ENCODE measurements at places on chromosomes 3 and 15.
A peak's percentile ranks its signal among the peaks of the same experiment; 100 is the strongest.

- DNase-seq: no peak
Observed at GRCh38 chr3:52551118-52551517, 14.7 kb downstream of the UQCC5 start.

DNA sequence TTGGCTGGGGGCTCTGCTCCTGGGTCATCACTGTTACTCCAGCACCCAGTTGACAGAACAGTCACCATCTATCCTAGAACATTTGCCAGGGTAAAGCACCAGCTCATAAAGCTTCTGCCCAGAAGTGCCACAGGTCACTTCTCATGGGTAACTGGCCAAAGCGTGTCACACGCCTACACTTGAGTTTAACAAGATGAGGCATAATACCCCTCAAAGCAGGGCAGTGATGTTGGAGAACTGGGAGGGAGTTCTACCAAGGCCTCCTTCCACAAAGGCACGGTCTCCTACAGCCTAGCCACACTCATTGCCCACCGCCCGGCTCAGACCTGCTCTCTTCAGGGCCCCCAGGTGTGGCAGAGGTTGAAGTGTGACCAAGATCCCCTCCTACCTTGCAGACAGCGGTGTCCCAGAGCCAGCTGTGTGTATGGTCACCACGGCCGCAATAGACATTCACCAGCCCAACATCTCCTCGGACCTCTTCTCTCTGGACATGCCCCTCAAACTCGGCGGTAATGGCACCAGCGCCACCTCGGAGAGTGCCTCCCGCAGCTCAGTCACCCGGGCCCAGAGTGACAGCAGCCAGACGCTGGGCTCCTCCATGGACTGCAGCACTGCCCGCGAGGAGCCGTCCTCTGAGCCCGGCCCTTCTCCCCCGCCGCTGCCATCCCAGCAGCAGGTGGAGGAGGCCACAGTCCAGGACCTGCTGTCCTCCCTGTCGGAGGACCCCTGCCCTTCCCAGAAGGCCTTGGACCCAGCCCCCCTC, 107.7 kb downstream of the ETFA start:
- DNase-seq: no peak

- DNase-seq: no peak
Observed at GRCh38 chr3:122719273-122719921, 38.8 kb downstream of the PARP14 start.

GRCh38 chr15:76006136-76006778, 6.0 kb downstream of the NRG4 start:
- peak; percentile 35 for DNase-seq

DNA sequence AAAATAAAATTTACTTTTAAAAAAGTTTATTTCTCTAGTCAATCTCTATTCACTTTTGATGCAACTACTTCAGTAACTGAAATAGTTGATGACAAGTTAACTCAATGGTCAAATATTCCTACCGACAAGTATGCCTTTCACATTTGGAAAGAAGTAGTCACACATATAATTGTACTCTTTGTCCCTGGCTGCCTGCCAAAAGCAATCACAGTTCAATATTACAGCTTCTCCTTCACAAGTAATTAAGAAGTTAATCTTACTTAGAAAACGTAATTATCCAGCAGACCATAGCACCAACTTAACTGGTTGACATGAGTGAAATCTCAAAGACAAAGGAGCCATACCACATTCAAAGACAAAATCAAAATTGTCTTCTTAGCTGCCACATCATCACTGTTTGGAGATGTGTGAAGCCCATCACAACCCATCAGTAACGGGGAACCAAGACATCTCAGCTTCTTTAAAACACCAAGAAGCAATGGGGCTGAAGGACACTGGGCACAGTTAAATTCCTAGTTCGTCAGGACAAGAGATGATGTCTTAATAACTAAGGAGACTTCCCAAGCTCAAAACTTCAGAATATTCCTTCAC, 86.1 kb downstream of the PLCH1 start:
- DNase-seq: no peak

GRCh38 chr15:57296473-57297162, 79.7 kb upstream of the CGNL1 start:
- no peak for DNase-seq

DNA sequence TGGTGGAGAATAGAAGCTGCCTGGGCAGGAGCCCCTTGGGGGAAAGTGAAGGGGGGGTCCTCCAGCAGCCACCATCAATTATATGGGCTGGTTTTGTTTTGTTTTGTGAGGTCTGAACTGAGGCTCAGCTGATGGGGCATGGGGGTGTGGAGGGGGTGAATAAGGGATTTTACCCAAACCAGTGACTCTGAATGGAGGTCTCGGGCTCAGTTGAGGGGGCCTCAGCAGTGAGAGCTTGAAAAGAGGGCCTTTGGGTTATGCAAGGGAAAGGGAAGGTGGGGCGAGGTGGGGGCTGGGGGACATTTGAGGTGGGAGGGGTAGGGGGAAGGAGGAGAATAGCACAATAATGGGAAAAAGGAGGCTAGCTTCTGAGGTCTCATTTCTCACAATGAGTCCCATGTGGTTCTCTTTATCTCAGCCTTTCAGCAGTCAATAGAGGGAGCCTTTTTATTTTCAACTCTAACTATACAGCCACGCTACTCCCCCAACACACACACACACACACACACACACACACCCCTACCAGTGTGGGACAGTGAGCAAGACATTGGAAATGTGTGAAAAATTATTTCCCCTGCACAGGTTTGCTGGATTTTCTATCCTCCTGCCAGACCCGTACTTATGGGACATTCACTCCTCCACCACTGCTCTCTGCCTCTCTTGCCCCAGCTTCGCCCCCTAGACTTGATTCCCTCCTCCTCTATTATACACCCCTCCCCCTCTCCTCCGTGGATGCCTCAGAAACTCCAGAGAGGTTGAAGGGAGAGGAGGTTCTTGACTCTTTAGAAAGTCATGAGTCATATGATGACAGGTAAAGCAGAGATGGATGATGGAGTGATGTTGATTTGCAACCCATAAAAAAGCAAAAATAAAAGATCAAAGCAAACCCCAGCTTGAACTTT, 96.0 kb downstream of the GTPBP8 start:
- DNase-seq: no peak

DNA sequence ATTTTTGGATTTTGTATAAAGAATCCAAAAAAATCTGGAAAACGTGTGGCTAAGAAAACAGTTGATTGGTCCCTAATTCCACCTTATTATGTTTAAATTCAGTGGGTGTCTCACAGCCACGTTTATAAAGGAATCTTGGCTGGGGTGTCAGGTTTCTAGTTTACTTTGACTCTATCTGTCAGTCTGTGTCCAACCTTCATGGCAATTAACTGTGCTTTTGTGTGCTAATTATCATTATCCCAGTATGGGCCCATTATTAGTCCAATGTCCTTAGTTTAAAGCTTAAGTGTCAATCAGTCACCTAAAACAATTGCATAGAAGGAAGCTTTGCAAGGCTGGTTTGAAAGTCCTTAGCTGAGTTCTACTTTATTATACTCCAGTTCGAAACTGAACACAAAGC, 3.7 kb upstream of the CNTN4 start:
- no peak for DNase-seq

DNA sequence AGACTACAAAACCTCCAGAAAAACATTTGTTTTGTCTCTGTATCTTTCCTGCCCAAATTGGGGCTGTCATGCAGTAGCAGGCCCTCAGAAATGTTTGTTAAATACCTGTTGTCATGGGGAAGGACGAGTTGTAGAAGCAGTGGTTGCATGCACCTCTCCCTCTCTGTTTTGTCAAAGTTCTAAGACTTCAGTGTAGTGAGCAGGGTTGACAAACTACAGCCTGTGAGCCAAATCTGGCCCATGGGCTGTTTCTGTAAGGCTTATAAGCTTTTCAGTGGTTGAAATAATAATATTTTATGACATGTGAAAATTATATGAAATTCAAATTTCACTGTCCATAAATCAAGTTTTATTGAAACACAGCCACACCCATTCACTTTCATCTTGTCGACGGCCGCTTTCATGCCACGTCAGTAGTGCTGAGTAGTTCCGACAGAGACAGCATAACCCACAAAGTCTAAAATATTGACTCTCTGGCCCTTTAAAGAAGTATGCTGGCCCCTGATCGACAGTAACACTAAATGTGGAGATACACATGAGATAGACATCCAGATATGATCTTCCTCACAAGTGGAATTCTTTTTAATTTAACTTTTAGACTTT, 102.9 kb downstream of the PDZRN3 start:
- DNase-seq: no peak

DNA sequence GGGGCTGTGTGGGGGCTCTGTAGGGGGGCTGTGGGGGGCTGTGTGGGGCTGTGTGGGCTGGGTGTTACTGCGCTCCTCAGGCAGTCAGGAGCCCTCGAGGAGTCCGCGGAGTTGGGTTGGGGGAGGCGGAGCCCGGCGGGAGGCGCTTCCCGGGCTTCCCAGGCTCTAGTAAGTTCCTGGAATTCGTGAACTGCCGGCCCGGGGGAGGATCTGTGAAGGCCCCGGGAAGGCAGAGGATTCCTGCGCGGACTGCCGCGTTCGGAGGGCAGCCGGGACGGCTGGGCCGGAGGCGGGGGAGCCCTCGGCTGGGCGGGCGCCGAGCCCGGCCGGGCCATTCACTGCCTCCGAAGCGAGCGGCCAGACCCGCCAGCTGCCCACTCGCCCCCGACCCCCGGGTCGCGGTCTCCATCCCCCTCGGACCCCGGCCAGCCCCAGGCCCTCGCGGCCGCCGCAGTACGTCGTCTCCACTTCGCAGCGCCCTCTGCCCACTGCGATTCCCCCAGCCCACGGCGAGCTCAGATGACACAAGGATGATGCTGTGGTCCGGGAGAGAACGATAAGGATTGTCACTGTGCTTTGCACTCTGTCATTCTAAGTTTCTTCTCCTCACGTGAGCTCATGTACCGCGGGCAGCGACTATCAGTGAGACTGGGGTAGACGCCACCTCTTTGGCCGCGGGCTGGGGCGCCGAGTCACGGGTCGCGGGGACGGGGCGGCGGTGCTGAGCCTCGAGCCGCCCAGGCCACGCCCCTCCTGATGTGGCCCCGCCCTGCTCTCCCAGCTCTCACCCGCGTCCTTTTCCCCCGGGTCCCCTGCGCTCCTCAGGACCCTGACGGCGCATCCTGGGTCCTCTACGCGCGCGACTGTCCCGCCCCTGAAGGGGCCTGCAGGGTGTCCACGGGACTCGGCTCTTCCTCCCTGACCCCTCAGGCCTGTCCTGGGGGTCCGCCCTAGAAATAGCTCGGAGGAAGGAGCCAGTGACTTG, 65.3 kb downstream of the KLF13 start:
- DNase-seq: peak; percentile 80

DNA sequence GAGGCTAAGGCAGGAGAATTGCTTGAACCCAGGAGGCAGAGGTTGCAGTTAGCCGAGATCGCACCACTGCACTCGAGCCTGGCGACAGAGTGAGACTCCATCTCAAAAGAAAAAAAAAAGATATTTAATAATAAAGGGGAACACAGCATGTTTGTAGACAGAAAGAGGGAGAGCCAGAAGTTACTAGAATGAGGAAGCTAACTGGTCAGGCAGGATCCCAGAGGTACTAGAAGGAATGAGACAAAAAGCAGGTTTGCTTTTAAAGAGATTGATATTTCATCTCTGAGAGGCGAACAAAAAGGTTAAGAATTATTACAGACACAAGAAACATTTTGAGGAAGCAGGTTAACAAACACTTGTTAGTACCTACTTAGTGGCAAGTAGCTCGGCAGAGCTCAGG, 9.2 kb downstream of the CD200R1 start:
- no peak for DNase-seq

DNA sequence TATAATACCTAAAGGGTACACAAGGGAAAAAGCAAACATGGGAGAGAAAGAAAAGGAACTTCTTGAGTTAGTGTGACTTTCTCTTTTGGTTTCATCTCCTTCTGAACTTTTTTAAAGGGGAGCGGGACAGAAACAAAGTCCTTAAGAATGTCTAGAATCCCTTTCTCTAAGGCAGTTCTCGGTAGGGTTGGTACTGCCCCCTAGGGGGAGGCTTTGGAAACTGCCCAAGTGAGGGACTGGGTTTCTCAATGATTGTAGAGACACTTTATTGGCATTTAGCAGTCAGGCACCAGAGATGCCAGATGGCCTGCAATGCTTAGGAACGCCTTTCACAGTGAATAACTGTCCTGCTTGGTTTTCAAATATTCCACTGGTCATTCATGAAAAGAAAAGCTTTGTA, 172.7 kb downstream of the WDR72 start:
- no peak for DNase-seq

- DNase-seq: peak; percentile 7
Observed at GRCh38 chr15:37783290-37783689, 151.2 kb upstream of the TMCO5A start.

DNA sequence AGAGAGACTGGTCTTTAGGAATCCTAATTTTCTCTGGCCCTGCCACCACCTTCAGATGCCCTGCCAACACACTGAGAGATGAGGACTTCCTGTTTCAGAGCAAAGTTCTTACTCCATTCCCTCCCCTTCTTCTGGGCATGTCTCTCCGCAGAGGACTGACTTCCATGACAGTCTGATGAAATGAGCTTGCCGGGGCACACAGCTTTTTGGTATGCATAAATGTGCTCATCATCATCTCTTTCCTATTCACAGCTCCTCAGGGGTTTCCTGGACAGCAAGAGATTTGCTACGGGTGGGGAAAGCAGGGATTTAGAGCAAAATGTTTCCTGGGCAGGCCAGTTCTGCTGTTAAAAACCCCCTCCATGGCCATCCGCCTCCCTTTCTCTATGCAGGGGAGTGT, 27.6 kb upstream of the SEMA6D start:
- no peak for DNase-seq

DNA sequence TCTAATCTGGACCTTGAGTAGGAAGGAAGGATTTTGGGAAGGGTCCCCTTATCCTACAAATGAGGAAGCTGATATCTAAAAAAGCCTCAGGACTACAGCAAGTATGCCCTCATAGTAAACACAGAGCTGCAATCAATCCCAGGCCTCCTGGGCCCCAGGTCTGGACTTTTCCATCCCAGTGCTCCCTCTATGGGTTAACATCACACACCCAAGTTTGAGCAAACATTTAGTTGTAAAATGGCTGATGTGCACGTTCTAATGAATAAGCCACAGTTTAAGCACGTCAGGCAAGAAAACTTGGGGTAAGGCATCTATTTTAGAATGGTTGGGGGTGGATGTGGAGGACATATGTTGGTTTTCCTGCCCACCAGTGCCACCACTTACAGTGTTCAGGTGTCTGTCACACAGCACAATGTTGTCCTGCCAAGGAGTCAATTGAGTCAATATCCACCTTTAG, 44.3 kb upstream of the UBE2E1 start:
- peak; percentile 40 for DNase-seq

DNA sequence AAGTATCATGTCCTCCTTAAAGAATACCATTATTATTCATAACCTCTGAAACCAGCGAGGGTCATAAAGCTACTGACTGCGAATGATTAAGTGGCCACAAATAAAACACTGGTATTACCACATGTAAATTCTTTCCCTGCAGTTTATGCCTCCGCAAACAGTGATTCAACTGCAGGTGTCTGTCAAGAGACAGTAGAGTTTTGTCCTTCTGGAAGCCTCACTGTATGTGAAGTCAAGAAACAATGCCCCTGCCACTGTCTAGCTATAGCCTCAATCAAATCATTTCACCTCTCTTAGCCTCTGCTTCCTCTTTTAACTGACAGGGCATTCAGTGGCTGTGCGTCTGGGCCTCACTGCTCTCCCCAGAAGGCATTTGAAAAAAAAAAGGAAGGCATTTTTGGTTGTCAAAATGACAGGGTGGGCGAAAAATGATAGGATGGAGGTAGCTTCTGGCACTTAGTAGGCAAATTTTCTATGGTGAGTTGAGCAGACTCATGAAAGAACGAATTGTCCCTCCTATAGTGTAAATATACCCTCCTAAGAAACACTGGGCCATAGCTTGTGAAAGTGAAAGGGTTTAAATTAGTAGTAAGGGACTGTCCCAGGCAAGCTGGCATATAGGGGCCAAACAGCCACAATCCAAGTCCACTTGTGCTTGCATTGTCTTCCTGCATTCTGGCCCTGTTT, 66.7 kb downstream of the FILIP1L start:
- peak; percentile 59 for DNase-seq

- no peak for DNase-seq
Observed at GRCh38 chr15:80915472-80915871, 74.1 kb downstream of the MESD start.

Measured in fibroblast of the aortic adventitia (primary cell).